Smooth muscle cell of the coronary artery (primary cell): ENCODE measurements at places on chromosomes 11 and 22. TPM values are rescaled to one million over a fixed set of nuclear protein-coding genes. Genes with fewer than 3 reads are reported as not detected.

Gene SMIM35
- not detected in 2 replicates for total RNA-seq

Gene RELT
- 0.70 and 6.2 TPM in 2 replicates for total RNA-seq

Gene VSIG2
- not detected in 2 replicates for total RNA-seq

Gene CD3D
- not detected in 2 replicates for total RNA-seq

Gene APOL4
- total RNA-seq, result 2.4 and 6.2 TPM in 2 replicates

Gene GP1BB
- total RNA-seq, result 5.3 TPM in 1 of 2 replicates, not detected in the other
